ENCODE measurements at places on chromosomes 2 and 18. TPM values are rescaled to one million over a fixed set of nuclear protein-coding genes. Genes with fewer than 3 reads are reported as not detected.
A peak's percentile ranks its signal among the peaks of the same experiment; 100 is the strongest.

DNA sequence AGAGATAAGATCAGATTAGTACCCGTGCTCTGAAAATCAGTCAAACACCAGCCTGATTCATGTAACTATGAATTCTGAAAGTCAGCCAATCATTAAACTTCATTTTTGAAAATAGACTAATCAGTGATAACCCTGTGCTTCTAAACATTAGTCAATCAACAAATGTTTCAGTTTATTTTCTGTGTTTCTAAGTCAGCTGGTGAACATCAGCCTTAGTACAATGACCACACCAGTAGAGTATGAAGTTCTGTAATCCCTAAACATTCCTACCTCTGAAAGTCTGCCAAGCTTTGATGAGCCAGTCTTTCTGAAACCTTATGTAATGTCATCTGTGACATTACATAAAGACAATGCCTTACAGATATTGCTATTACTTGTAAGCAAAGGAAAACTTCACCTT lies 807.4 kb upstream of the CRIM1 start:
- DNase-seq = no peak

DNA sequence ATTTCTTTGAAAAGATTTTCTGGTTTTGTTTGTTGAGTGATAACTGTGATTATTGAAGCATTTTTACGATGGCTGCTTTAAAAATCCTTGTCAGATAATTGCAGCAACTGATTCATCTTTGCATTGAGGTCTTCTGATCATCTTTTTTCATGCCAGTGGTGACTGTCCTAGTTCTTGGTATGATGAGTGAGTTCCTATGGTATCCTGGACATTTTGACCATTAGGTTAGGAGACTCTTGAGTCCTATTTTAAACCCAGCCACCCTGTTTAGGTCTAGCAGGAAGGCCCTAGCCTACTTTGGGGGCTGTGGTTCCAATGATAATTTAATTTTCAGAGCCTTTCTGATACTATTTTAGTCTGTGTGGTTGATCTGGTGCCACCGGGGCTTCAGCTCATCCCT lies 72.7 kb upstream of the REV1 start:
- no peak for DNase-seq

GRCh38 chr2:176114120-176114929 lies 2.3 kb upstream of the HOXD10 start:
- DNase-seq = no peak

GRCh38 chr2:168666339-168666738 lies 136.1 kb upstream of the NOSTRIN start:
- DNase-seq = no peak

GRCh38 chr2:202307690-202308089 lies 42.1 kb downstream of the NOP58 start:
- DNase-seq = no peak

- no peak for DNase-seq
Measured at GRCh38 chr2:198127627-198128026, 323.2 kb downstream of the PLCL1 start.

- DNase-seq = peak; percentile 96
Measured at GRCh38 chr2:58240670-58241545, at the start of gene FANCL. Gene FANCL, minus strand, starts transcription at chr2:58241325. Its CDS starts 12 bp downstream, at chr2:58241313.

GRCh38 chr2:85001595-85001994 lies 30.6 kb downstream of the KCMF1 start:
- DNase-seq = no peak

The CACNB4 gene
- total RNA-seq = 10.5 TPM

The FBLN7 gene
- total RNA-seq = 15.4 TPM

The TDRD15 gene
- total RNA-seq = not detected

DNA sequence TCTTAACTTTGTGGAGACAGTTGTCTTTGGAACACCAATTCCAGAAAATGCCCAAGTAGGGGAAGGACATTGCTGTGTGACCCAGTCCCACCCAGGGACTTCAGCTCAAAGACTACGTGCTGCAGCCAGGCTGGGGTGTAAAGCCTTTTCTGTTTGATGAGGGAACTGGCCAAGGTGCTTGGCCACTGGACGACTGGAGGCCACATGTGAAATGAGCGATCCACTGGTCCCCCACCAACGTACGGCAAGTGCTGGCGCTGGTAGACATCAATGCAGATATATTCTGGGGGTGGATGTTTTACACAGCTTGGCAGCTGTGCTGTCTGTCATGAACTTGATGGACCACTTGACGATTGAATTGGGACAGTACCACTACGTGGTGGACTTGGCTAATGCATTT lies 582.5 kb upstream of the HNMT start:
- no peak for DNase-seq

GRCh38 chr2:32856891-32857290 lies 89.9 kb upstream of the LTBP1 start:
- no peak for DNase-seq

GRCh38 chr2:190804182-190804795 lies 76.3 kb upstream of the GLS start:
- no peak for DNase-seq

DNA sequence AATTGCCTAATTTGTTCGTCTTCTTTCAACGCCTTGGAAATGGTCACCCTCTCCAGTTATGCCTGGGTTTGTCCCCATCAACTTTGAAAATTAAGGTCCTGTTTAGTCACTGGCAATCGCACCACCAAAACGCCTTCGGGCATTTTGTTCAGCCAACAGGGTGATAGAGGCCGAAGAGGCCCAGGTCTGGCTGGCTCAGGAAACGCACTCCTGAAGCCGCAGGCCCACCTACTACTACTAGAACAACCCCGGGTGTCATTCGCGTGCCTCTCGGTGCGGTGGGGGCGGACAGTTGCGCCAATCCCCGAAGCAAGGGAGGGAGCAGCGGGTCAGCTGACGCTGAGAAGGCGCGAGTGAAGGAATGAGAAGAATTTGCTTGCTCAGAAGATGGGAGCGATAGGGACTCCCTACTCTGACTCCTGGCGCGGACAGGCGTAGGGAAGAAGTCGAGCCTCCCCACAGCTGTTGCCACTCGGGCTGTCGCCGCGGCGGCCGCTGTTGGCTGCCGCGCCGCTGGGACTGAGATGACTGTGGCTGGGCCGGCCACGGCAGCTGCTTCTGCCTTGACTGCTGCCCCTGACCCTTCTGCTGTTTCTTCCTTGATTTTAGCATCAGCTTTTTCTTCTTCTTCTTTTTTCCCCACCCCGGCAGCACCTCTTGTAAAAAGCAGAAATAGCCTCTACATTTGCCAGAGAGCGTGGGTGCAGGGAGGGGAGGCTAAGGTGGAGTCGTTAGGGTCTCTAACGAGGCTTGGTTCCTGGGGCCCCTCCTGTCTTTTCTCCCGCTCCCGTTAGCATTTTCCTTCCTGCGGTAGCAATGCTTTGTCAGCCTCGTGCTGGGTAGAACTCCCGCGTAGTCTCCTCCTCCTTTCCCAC lies 387.6 kb downstream of the FIGN start:
- DNase-seq = peak; percentile 92

GRCh38 chr2:136863874-136864273 lies 98.5 kb downstream of the THSD7B start:
- DNase-seq = no peak

GRCh38 chr18:37778417-37779165 lies 213.0 kb upstream of the CELF4 start:
- peak; percentile 81 for DNase-seq

GRCh38 chr2:198385856-198386255 lies 581.5 kb downstream of the PLCL1 start:
- DNase-seq = no peak

GRCh38 chr2:232688201-232688600 lies 8.9 kb upstream of the GIGYF2 start:
- DNase-seq = no peak

The GYPC gene
- 107 TPM for total RNA-seq

DNA sequence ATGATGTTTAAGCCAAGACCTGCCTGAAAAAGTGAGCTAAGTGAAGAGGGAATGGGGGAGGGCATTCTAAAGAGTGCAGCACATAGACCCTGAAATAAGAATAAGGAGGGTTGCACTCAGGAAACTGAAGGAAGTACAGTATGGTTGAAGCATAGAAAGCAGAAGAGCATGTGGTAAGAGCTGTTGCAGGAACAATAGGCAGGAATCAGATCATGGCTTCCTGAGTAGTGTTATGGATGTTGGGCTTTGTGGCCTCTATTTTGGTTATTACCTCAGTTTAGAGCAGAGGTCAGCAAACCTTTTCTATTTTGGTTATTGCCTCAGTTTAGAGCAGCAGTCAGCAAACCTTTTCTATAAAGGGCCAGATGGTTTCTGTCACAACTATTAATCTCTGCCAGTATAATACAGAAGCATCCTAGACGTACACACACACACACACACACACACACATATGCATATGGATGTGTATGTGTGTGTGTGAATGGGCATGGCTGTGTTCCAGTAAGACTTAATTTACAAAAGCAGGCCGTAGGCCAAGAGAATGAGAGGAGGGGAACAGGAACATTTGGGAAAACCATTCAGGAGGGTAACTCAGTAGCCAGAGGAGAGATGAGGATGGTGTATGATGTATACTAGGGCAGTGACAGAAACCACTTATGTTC lies 91.1 kb upstream of the MYO3B start:
- no peak for DNase-seq

GRCh38 chr18:12442946-12443345 lies 35.2 kb downstream of the PRELID3A start:
- no peak for DNase-seq

The FBXO48 gene
- total RNA-seq = 1.3 TPM

The SCG2 gene
- total RNA-seq = 5.4 TPM

DNA sequence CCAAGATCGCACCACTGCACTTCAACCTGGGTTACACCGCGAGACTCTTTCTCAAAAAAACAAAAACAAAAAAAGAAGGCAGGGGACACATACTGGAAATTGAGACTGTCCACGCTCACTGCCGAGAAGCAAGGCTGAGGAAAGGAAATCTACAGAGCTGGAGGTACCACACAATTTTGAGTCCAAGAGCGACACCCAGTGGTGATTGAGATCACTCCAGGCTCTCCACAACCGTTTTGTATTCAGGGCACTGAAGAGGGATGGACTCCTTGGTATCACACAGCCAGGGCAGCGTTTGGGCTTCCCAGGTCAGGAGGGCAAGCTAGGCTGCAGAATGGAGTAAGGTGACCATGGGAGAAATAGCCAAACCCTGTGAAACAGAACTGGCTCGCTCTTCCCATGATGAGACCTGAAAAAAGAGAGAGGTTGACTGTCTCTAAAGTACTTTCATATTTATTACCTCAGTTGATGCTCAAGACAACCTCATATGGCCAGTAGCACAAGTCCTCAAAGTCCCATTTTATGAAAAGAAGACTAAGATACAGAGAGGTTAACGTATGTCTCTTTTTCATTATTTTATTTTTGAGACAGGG lies 74.5 kb upstream of the YPEL5 start:
- no peak for DNase-seq

GRCh38 chr2:95695613-95696012 lies 103.8 kb downstream of the TRIM43 start:
- DNase-seq = peak; percentile 89

DNA sequence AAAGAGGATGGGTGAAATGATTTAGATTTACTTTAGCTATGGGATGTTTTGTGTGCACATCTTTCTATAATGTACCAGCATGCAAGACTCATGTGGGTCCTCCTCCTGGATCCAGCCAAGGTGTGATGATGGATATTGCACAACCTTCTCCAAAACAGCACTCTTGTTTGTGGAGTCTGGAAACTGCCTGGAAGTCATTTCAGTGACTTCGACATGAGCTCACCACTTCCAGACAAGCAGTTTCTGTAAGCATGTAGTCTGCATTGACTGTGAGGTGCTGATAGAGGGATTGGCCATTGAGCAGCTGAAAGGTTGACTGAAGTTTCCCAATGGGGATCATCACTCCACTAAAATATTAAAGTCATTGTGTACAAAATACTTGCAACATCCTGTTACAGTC lies 154.0 kb downstream of the TRIB2 start:
- DNase-seq = no peak

The SP110 gene
- total RNA-seq = 20.5 TPM

The CHRNG gene
- not detected for total RNA-seq
